ENCODE measurements at places on chromosomes 7 and 10.

DNA sequence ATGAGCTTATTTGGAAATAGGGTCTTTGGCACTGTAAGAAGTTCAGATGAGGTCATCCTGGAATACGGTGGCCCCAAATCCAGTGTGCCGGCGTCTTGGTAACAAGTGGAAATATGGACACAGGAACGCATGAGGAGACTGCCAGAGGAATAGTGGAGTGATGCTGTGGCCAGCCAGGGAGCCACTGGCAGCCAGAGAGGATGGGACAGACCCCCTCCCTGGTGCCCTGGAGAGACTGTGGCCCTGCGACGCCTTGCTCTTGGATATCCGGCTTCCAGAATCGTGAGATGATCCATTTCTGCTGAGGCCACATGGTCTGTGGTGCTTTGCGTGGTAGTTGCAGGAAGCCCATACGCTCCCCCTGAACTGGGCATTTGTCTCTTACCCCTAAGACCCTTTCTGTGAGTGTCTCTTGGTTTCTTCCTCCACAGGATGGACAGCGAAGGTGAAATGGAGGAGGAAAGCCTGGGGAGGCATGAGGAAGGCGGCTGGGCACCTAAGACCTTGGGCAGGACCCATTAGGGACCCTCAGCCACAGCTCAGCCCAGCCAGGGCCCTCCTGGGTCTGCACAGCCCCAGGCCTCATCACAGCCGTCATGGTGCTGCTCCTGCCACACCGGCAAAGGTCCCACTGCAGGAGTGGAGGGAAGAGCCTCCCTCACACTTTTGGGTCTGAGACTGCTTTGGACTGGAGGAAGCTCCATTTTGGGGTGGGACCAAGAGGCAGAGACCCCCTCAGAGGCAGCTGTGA is 53.6 kb downstream of the INSIG1 start:
- DNase-seq, result no peak

GRCh38 chr10:58262766-58263165 is 4.9 kb downstream of the IPMK start:
- DNase-seq, result no peak

DNA sequence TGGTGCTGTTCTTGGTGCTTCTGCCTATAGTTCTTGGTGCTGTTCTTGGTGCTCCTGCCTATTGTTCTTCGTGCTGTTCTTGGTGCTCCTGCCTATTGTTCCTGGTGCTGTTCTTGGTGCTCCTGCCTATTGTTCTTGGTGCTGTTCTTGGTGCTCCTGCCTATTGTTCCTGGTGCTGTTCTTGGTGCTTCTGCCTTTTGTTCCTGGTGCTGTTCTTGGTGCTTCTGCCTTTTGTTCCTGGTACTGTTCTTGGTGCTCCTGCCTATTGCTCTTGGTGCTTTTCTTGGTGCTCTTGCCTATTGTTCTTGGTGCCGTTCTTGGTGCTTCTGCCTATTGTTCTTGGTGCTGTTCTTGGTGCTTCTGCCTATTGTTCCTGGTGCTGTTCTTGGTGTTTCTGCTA is 71.1 kb downstream of the PTPRN2 start:
- no peak for DNase-seq

- no peak for DNase-seq
Observed at GRCh38 chr7:108559253-108559652, 10.3 kb downstream of the THAP5 start.

GRCh38 chr10:7335977-7336376 is 74.9 kb downstream of the SFMBT2 start:
- DNase-seq, result no peak

DNA sequence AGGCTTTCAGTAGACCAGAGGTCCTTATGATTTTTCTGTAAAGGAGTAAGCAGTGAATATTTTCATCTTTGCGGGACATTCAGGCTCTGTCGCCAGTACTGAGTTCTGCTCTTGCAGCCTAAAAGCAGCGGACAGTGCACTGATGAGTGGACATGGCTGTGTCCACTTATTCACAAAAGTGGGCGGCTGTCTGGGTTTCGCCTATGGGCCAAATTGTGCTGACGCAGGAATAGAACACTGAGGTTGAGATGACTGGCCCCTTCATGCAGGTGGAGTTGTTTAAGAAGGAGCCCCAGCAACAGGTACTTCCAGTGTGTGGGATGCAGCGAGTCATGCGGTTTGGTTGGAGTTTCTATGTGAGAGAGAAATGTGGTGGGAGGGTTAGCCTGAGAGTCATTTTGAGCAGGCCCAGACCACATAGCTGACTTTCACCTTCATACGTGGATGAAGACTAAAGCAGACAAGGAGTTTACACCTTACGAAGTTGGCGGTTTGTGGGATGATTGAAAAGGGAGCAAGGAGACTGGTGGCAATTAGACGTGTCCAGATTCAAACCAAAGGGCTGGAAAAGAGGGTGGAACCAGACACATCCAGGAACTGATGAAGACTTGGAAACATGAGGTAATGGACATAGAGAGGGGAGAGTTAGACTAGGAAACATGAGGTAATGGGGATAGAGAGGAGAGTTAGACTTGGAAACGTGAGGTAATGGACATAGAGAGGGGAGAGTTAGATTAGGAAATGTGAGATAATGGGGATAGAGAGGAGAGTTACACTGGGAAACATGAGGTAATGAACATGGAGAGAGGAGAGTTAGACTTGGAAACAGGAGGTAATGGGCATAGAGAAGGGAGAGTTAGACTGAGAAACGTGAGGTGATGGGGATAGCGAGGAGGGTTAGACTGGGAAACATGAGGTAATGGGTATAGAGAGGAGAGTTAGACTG is 38.2 kb downstream of the WDR37 start:
- no peak for DNase-seq

DNA sequence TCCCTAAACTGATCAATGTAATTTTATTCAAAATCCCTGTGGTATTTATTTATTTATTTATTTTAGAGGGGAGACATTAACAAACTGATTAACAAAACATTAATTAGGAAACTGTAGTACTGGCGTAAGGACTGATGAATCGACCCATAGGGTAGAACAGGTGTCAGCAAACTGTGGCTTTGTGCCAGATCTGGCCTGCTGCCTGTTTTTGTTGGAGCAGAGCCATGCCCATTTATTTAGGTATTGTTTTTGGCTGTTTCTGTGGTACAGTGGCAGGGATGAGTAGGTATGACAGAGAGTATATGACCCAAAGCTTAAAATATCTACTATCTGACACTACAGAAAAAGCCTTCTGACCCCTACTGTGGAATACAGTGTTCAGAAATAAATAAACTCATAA is 332.5 kb upstream of the ETV1 start:
- DNase-seq, result no peak

DNA sequence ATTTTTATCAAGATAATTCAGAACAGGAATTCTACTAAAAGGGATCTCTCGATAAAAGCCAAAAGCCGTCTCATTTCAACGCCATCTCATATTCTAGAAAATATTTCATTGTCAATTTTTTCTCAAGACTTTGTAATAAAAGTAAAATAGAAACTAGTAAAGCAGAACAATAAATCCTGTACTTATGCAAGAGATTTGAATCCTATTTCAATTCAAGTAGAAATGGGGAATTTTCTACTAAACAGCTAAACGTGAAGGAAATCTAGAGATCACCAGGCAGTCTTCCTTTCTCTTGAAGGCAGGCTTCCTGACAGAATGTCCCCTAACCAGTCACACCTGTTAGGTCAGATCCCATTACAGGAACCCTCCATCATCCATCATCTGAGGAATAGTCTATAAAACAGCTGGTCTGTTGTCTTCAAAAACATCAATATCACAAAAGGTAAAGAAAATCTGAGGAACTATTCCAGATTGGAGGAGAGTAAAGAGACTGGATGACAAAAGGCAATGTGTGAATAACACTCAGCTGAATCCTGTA is 23.7 kb downstream of the USP6NL start:
- no peak for DNase-seq

GRCh38 chr10:6014241-6014761 is 37.0 kb upstream of the IL15RA start:
- no peak for DNase-seq

GRCh38 chr10:32041290-32042028 is 14.8 kb downstream of the KIF5B start:
- DNase-seq, result no peak

GRCh38 chr7:156504006-156504405 is 136.6 kb upstream of the RNF32 start:
- no peak for DNase-seq
